Activated CD4-positive, alpha-beta T cell treated with anti-CD3 and anti-CD28 coated beads, Interleukin-2, amount 10 ng/mL, durations not matched to agents 7 days and 5 days (primary cell): ENCODE measurements at places on chromosomes 6 and 20.

GRCh38 chr6:2477666-2478065 is 232.3 kb upstream of the GMDS start:
- H3K27me3 ChIP-seq, result peaks cover 11% of the 10 kb centered on the region
- no peaks in the 10 kb centered on the region for H3K36me3 ChIP-seq
- H3K27ac ChIP-seq, result no peak overlapping the region
- H3K4me3 ChIP-seq, result no peak overlapping the region
- DNase-seq, result no peak
- no peaks in the 10 kb centered on the region for H3K4me1 ChIP-seq

- H3K36me3 ChIP-seq, result peaks cover 54% of the 10 kb centered on the region
- H3K4me1 ChIP-seq, result peaks cover 54% of the 10 kb centered on the region
- no peak overlapping the region for H3K4me3 ChIP-seq
These were observed 2.5 kb downstream of the HDDC2 start for GRCh38 chr6:125299257-125299656.

- no peaks in the 10 kb centered on the region for H3K27me3 ChIP-seq
- H3K36me3 ChIP-seq, result no peaks in the 10 kb centered on the region
- no peak overlapping the region for H3K27ac ChIP-seq
- peaks cover 4% of the 10 kb centered on the region for H3K4me1 ChIP-seq
- peak; percentile 14 for DNase-seq
These were observed 44.3 kb downstream of the KHDC1L start for GRCh38 chr6:73180763-73181619.

DNA sequence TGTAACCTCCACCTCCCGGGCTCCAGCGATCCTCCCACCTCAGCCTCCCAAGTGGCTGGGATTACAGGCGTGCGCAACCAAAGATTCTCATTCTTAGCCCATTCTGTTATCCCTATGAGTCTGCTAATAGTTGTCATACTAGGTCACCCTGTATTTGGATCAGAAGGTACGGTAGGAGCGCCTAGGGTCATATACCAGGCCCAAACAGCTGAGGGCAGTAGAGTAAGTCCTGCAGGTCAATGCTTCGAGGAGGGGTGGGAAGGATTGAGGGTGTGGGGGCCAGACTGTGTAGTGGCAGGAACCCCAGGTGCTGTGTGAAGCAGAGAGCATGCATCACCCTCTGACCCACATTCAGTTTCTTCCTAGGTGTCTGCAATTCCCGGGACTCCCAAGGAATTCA is 22.7 kb upstream of the POU5F1 start:
- no peaks in the 10 kb centered on the region for H3K27me3 ChIP-seq
- H3K27ac ChIP-seq, result no peak overlapping the region
- no peak overlapping the region for H3K4me3 ChIP-seq
- peaks cover 17% of the 10 kb centered on the region for H3K36me3 ChIP-seq
- no peak for DNase-seq
- H3K4me1 ChIP-seq, result peaks cover 27% of the 10 kb centered on the region

DNA sequence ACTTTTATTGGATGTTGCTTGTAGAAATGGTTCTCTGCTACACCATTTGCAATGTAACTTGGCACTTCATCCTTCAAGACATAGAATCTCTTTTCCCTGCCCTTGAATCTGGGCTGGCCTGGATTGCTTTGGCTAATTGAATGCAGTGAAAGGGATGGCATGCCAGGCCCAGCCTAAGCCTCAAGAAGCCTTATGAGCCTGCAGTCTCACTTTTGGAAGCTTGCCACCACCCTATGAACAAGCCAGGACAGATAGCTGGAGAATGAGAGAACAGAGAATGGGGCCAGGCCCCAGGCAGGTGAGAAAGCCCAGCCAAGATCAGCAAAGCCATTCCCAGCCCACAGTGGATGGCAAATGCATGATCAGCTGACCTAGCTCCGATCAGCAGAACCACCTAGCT is 350.7 kb upstream of the RNF24 start:
- peaks cover 3% of the 10 kb centered on the region for H3K27me3 ChIP-seq
- no peak for DNase-seq
- peaks cover 23% of the 10 kb centered on the region for H3K4me1 ChIP-seq
